Osteoblast (primary cell): ENCODE measurements at places on chromosomes 11 and 22. TPM values are rescaled to one million over a fixed set of nuclear protein-coding genes. Genes with fewer than 3 reads are reported as not detected.

GRCh38 chr22:49657275-49657973 lies 170.2 kb downstream of the BRD1 start:
- peak; percentile 54 for DNase-seq
- H3K27me3 ChIP-seq: no peaks in the 10 kb centered on the region
- H3K36me3 ChIP-seq: no peaks in the 10 kb centered on the region
- H3K4me3 ChIP-seq: no peak overlapping the region
- H3K4me1 ChIP-seq: no peaks in the 10 kb centered on the region
- H3K27ac ChIP-seq: no peak overlapping the region

- no peaks in the 10 kb centered on the region for H3K4me1 ChIP-seq
- H3K27me3 ChIP-seq: peaks cover 27% of the 10 kb centered on the region
- no peak overlapping the region for H3K4me3 ChIP-seq
- DNase-seq: no peak
- no peak overlapping the region for H3K27ac ChIP-seq
Observed at GRCh38 chr11:76321340-76321739, 59.6 kb downstream of the THAP12 start.

GRCh38 chr11:101448881-101449442 lies 134.8 kb downstream of the TRPC6 start:
- DNase-seq: no peak
- H3K4me3 ChIP-seq: no peak overlapping the region
- no peaks in the 10 kb centered on the region for H3K36me3 ChIP-seq
- no peak overlapping the region for H3K27ac ChIP-seq
- no peaks in the 10 kb centered on the region for H3K27me3 ChIP-seq

DNA sequence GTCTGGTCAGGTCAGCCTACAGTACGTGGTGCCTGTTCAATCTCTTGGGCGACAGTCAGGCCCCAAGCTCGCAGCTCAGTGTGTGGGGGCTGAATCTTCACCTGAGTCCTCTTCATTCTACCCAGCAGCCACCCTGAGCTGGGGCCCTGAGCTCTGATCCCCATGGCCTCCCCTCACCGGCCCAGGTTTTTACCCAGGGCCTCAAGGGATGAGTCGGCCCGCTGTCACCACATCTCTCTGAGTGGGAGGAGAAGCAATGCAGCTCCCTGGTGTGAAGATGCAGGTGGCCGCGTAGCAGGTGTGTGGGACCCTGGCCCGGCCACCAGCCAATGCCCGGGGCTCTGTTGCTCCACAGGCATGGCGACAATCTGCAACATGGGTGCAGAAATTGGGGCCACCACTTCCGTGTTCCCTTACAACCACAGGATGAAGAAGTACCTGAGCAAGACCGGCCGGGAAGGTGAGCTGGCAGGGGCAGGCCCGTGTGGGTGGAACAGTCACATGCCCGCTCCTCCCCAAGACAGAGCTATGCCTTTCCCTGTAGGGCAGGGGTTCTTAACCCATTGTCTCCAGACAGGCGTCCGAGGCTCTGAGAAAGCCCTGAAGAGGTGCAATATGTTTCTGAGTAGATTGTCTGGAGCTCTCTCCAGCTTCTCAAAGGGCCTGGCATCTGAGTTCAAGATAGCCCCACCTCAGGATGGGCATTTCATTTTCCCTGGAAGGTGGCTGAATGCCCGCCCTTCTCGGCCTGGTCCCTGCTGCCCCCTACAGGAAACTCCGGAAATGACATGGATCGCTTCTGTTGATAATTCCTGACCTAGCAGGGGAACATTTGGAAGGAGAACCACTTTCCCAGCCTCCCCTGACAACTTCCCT lies 26.9 kb downstream of the POLR3H start:
- no peak overlapping the region for H3K27ac ChIP-seq
- no peaks in the 10 kb centered on the region for H3K27me3 ChIP-seq
- DNase-seq: peak; percentile 95

GRCh38 chr22:17952273-17952801 lies 72.0 kb downstream of the MICAL3 start:
- no peaks in the 10 kb centered on the region for H3K27me3 ChIP-seq
- H3K27ac ChIP-seq: no peak overlapping the region
- H3K4me3 ChIP-seq: no peak overlapping the region
- H3K36me3 ChIP-seq: no peaks in the 10 kb centered on the region

GRCh38 chr11:16607675-16608644 lies 130.5 kb upstream of the C11orf58 start:
- DNase-seq: peak; percentile 93
- peaks cover 13% of the 10 kb centered on the region for H3K4me1 ChIP-seq
- peak overlapping the region; percentile 79 for H3K4me3 ChIP-seq
- H3K36me3 ChIP-seq: no peaks in the 10 kb centered on the region
- no peak overlapping the region for H3K27ac ChIP-seq
- H3K27me3 ChIP-seq: peaks cover 75% of the 10 kb centered on the region

DNA sequence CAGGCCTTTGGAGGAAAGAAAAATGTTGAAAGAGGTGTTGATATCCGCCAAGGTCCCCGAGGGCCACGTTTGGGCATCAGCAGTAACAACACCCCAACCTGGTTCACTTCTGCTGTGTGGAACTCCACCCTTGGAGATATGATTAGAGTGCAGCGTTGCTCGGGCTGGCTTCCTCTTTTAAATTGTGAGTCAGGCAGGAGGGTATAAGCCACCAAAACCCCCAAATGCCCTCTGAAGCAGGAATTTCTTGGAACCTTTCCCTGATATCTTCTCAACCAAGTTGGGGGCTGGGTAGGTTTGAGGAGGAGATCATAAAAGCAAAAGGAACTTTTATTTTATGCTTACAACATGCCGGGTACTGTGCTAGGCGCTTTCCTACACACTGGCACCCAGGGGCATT lies 6.4 kb upstream of the C11orf96 start:
- H3K36me3 ChIP-seq: no peaks in the 10 kb centered on the region
- H3K4me3 ChIP-seq: no peak overlapping the region
- H3K27me3 ChIP-seq: peaks cover 9% of the 10 kb centered on the region
- peak; percentile 72 for DNase-seq

DNA sequence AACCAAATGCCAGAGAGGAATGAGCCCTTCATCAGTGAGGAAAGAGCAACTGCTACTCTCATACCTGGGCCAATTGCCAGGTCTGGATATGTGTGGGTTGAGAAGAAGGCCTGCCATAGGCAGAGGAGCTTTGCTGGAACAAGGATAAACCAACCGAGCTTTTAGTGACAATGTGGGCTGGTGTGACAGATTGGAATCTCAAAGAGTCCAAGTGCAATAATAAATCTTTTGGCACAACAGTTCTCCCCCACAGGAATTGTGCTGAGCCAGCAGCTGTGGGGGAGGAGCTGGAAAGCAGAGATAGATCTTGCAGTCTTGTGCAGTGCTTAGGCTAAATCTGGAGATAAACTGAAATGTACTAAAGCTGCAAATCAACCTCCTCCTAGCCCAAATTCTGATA lies 79.4 kb upstream of the ISX start:
- H3K27ac ChIP-seq: no peak overlapping the region
- no peak overlapping the region for H3K4me3 ChIP-seq
- no peaks in the 10 kb centered on the region for H3K27me3 ChIP-seq
- no peak for DNase-seq

The CYTH4 gene
- total RNA-seq: 0.59 and 0.72 TPM in 2 replicates

The DCDC1 gene
- total RNA-seq: 1.1 and 2.4 TPM in 2 replicates

The FXYD6 gene
- total RNA-seq: not detected in 2 replicates

The MS4A1 gene
- not detected in 2 replicates for total RNA-seq

The TLCD5 gene
- 11.5 and 11.9 TPM in 2 replicates for total RNA-seq

The SC5D gene
- total RNA-seq: 63.7 and 93.7 TPM in 2 replicates
